ENCODE measurements at places on chromosomes 3 and 15.

GRCh38 chr3:127786353-127787070 lies 35.8 kb downstream of the MGLL start:
- DNase-seq, result no peak

DNA sequence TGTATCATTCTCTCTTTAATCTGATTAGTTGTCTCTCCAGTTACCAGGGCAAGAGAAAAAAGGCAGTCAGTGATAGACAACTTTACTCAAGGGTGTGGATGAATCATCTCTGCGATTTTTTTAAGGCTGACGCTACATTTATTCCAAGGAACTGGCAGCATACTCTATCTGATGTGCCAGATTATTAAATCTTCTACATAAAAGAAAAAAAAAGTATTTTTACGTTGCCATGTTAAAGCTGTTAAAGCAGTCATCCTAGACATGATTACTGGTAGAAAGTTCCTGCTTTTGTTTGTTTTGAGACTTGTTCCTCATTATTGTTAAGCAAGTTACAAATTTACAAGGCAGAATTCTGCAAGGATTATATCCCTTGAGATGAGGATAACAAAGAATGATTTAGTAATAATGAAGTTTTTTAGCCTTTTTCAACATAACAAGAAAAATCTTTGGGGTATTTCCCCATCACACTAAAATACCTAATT lies 121.7 kb downstream of the CBLB start:
- no peak for DNase-seq

DNA sequence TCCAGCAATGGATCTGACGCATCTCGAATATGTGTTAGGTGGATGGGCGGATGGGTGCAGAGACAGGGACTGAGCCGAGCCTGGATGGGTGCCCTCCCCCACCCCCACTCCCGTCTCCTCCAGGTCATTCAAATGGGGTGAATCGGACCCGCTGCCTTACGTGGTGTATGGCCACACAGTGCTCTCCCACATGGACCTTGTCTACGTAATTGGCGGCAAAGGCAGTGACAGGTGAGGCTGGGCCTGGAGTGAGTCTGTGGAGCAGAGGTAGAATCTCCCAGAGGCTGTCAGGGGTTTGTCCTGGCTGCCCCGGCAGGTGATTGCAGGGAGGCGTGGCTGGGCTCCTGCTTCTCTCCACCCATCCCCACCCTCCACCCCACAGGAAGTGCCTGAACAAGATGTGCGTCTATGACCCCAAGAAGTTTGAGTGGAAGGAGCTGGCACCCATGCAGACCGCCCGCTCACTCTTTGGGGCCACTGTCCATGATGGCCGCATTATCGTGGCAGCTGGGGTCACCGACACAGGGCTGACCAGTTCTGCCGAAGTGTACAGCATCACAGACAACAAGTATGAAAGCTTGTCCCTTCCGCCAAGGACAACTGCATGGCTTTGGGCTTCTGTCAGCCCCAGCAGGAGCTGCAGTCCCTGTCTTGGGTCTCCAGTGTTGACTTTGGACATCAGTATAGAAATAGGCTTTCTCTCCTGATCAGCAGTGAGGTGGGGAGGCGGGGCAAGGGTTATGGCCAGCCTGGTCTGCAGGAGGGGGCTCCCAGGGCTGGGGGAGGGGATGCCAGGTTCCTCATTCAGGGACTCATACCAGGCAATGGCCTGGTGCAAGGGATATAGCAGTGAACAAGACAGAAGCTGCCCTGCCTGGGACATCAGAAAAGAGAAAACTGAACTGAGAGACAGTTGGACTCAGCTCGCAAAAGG lies 3.4 kb downstream of the KLHL40 start:
- no peak for DNase-seq

GRCh38 chr3:74862476-74862875 lies 248.0 kb upstream of the CNTN3 start:
- no peak for DNase-seq

DNA sequence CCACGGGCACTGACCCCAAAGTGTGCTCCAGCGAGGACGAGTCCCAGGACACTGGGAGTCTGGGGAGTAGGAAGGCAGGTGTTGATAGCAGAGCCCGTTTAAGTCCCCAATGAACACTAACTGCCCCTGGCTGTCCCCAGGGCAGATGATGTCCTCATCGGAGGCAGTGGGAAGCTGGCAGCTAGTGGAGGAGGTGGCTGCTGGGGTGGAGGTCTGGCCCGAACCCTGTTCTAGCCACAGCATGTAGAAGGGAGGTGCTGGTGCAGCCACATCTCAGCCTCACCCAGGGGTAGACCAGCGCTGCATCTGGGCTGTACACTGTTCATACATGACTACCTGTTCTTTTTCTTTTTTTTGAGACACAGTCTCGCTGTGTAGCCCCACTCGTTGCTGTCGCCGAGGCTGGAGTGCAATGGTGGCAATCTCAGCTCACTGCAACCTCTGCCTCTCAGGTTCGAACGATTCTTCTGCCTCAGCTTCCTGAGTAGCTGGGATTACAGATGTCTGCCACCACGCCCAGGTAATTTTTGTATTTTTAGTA lies 51.8 kb downstream of the KLF13 start:
- DNase-seq, result no peak

DNA sequence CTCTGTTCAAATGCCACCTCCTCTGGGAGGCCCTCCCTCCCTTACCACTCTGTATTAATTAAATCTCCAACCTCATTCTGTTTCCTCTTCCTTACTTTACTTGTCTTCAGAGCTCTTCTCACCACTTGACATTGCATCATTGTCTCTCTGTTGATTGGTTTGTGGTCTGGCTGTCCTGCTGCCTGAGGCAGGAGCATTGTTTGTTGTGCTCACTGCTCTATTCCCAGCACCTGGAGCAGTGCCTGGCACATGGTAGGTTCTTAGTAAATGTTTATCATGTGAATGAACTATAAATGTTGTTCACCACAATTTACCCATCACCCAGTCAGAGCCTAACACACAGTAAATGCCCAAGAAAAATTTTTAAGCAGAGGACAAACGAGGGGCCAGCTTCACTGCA lies 6.7 kb upstream of the BFSP2 start:
- no peak for DNase-seq

GRCh38 chr3:164174059-164174458 lies 904.2 kb downstream of the SI start:
- DNase-seq, result no peak

DNA sequence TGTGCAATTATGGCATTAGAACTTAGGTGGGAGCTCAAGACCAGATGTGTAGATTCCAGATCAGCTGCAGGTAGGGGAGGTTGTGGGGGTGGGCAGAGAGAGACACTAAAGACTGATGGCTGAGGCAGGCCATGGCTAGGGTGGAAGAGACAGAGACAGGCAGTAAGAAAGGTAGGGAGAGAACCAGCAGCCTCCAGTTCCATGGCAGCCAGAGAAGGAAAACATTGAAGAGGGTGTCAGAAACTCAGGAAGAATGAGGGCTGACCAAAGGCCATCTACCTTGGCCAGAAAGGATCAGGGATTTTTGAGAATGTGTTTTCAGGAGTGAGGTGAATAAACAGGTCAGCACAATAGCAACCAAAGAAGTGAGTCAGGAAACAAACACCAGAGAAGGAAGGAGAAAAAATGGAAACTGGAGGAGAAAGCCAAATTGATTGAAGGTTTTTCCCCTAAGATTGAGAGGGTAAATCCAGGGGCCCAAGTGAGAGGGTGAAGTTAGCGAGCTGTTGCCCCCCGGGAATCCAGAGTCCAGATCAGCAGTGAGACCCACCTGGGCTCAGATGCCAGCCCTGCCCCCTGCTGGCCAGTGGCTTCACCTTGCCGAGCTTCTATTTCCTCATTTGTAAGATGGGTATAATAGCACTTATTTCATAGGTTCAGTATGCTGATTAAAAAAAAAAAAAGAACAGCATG lies 41.0 kb downstream of the ABHD2 start:
- DNase-seq, result peak; percentile 57

GRCh38 chr3:52072020-52072419 lies 15.6 kb upstream of the DUSP7 start:
- DNase-seq, result no peak

DNA sequence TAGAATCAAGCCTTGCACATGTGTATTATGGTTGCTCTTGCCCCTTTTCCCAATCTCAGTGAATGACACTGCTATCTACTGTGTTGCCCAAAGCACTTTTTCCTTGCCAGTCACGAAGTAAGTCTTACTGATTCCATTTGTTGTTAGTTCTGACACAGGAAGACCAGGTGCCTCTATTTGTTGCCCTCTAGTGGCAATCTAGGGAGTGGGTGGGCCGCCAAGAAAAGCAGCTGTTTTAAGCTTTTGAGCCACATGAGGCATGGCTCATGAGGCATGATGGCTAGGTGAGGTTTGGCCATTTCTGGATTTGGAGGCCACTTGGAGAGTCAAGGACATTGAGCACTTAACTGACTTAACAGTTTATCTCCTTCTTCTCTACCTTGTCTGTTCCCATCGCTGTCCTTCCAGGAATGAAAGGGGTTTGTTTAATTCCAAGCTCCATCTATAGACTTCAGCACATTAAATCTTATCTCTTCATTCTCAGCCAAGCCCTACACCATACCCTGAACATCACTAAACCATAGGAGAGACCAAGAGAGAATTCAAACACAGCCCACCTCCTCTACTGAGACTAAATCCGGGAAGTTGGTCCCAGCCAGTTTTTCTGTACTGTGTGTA lies 103.1 kb downstream of the HCN4 start:
- DNase-seq, result peak; percentile 56

DNA sequence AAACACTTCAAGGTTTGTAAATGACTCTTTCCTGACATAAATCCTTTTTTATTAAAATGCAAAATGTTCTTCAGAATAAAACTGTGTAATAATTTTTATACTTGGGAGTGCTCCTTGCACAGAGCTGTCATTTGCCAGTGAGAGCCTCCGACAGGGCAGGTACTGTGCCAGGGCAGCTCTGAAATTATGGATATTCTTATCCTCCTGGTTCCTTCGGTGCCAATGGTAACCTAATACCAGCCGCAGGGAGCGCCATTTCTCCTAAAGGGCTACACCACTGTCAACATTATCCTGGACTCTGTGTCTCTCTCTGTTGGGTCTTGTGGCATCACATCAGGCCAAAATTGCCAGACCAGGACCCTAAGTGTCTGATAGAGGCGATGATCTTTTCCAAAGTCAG lies 33.0 kb downstream of the CHDH start:
- DNase-seq, result no peak

- DNase-seq, result no peak
Observed at GRCh38 chr3:139506766-139507165, 30.4 kb upstream of the RBP2 start.

- no peak for DNase-seq
Observed at GRCh38 chr15:40598126-40598525, 4.1 kb downstream of the KNL1 start.

DNA sequence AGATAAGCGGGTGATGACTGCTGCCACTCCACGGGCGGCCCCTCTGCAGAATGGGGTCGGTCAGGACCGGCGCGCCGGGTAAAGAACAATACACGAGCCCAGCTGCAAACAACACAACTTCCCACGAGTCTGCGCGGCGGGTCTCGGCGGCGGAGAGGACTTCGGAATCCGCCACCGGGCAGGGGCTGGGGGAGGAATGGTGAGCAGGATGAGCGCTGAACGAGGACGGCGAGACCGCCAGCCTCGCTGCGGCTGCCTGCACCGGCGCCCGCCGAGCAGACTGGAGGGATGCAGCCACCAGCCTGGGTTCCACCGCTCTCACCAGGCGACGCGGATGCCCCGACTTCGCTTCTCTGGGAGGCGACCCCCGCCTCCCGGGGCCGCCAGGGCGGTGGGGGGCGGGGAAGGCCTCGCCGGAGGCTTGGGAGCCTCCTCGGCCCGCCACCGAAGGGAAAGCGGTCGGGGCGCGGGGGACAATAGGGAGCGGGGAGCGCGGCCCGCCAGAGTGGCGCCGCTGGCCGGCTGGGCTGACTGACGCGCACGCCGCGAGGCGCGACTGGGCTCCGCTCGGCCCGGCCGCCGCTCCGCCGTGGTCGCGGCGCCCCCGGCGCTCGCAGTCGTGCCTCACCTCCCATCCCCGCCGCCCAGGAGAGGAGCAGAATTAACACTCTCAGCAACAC lies 515 bp downstream of the ADAM10 start:
- DNase-seq, result peak; percentile 42

GRCh38 chr3:183984127-183984740 lies 33.5 kb downstream of the ABCC5 start:
- DNase-seq, result no peak

GRCh38 chr3:88434001-88434400 lies 284.2 kb downstream of the C3orf38 start:
- no peak for DNase-seq

GRCh38 chr3:129777806-129778205 lies 115.7 kb downstream of the TMCC1 start:
- DNase-seq, result no peak

DNA sequence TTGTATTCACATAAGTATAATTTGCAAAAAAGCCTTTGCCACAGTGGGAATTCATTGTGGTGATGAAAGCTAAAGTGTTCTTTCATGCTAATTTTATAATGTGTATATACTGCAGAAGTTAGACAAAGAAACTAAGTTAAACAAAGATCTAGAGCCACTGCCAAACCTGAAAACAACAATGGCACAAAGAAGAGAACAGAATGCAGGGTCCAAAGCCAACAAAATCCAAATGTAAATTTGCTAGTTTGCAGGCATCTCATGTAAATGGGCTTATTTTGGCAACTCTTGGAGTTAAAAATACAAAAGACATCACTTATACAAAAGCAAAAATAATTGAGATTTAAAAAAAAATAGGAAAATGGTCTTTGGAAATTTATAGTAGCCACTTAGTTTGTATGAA lies 123.0 kb downstream of the TCF12 start:
- no peak for DNase-seq

DNA sequence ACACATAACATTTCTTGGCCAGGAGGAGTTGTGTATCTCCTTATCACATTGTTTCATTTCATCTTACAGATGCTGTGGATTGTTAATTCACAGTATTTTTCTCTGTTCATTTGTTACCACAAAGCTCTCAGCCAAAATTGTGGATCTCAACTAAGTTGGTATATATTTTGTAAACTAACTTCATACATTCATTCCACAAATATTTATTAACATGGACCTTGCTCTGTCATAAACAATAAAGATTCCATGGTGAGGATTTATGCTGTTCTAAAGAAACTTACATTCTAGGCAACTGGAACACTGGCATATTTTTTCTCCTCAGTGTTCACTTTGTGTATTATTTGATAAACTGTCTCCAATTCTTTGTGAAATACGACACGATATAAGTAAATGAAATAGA lies 268.8 kb downstream of the CNTN3 start:
- no peak for DNase-seq

- DNase-seq, result no peak
Observed at GRCh38 chr15:92510163-92510882, 116.6 kb downstream of the ST8SIA2 start.

GRCh38 chr3:42120866-42121265 lies 29.7 kb downstream of the TRAK1 start:
- no peak for DNase-seq

DNA sequence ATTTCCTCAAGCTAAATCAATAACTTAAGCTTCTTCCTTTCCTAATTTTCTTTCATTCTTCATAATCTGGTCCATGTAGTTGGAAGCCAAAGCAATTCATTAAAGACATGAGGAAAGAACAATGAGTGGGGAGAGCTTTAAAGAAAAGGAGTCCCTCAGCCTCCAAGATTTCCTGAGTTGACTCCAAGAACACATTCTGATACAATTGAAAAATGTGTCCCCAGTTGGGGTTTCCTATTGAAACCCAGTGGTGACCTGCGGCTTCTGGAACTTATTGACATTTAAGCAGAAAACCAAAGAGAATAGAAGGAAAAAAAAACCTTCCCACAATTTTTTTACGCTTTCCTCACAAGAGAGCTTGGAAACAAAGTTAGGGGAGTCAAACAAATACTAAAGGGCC lies 37.0 kb downstream of the ATP8B4 start:
- no peak for DNase-seq

- no peak for DNase-seq
Observed at GRCh38 chr15:41423979-41424659, 7.2 kb downstream of the RTF1 start.

Data from stimulated activated CD4-positive, alpha-beta T cell treated with anti-CD3 and anti-CD28 coated beads, Interleukin-4, amount 100 ng/mL, for 24 hours (primary cell).